Activated CD4-positive, alpha-beta T cell treated with anti-CD3 and anti-CD28 coated beads, Interleukin-2, amount 10 ng/mL, durations not matched to agents 7 days and 5 days (primary cell): ENCODE measurements at places on chromosomes 11 and 22.

GRCh38 chr11:96331699-96332116 lies 11.3 kb downstream of the MAML2 start:
- DNase-seq = no peak

GRCh38 chr22:38741576-38741975 lies 14.2 kb downstream of the SUN2 start:
- no peak for DNase-seq

GRCh38 chr11:60996381-60997138 lies 25.1 kb downstream of the CD6 start:
- no peak for DNase-seq

DNA sequence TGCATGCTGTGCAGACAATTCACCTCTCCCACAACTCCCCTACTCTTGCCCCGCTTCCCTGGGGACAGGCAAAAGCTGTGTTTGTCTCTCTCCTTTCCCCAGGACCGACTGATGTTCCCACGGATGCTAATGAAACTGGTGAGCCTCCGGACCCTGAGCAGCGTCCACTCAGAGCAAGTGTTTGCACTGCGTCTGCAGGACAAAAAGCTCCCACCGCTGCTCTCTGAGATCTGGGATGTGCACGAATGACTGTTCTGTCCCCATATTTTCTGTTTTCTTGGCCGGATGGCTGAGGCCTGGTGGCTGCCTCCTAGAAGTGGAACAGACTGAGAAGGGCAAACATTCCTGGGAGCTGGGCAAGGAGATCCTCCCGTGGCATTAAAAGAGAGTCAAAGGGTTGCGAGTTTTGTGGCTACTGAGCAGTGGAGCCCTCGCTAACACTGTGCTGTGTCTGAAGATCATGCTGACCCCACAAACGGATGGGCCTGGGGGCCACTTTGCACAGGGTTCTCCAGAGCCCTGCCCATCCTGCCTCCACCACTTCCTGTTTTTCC lies 1.4 kb upstream of the MADD start:
- peak; percentile 15 for DNase-seq

DNA sequence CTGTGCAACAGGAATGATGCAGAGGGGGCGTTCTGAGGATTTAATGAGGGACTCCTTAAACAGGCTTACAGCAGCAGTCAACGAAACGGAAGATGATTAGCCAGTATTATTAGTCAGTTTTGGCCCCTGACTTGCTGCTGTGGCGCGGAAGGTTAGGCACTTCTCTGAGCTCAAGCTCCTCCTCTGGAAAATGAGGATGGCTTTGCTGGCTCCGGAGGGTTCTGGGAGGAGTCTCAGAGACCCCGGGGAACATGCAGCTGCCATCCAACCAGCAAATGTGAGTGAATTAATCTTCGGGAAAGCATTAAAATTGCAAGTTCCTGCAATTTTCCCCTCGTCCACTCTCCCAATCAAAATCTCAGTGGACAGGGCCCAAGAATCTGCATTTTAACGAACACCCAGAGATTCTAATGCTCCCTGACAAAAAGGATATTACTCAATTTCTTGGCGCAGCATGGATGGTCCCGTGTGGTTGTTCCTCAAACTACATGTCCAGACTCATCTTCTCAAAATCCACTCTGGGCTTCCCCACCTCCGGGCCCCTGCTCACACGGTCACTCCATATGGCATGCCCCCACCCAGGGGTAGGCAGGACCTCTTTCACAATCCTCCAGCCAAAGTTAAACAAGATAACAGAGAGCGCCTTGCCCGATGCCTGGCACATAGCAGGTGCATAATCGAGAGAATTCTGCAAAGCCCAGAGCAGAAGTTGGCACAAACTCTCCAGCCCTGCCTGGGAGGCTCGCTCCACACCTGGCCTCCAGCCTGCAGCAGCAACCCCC lies 6.4 kb downstream of the ELFN2 start:
- DNase-seq = no peak

DNA sequence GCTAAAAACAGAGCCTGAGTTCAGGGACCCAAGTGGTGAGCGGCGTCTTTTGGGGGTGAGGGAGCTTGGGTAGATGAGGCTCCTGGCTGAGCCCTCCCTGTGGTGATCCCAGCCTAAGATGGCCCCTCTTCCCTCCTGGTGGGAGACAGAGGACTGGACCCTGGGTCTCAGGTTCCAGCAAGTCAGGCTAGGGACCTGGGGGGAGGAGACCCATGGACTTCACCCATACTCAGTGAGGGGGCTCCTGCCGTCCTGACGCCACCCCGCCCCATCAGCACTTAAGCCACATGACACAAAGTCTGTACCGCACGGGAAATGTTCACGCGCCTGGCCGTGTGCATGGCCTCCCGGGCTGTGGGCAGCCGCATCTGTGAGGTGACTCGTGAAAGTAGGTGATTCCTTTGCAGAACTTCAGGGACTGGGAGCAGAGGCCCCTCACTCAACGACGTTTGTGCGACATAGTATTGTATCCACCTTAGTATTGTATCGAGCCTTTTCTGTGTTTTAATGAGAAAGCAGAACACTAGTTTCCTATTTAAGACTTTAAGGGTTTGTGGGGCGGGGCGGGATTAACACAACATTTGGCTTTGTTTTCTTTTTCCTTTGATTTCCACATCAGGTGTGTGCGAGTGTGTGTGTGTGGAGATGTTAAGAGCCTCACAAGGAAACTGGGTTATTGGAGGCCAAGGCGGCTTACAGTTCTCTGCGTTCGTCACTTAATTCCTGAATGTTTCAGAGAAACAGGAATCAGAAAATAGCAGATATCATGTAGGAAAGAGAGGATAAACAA lies 18.4 kb upstream of the TMEM191C start:
- peak; percentile 4 for DNase-seq

DNA sequence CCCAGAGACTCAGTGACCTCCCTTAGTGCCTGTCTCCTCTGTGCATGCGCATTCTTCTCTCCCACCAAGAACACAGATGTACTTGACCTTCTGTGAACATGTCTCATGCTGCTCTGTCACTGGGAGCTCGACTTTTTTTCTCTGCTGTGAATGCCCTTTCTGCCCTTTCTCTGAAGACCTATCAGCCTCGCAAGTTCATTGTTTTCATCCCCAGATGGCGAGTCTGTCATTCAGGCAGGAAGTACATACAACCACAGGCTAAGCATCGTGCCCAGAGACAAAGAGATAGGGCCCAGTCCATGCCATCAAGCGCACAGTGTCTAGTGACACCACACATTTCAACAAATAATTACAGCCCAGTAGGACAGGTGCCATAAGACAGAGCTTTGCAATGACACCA lies 50.4 kb upstream of the RAB1B start:
- DNase-seq = no peak

DNA sequence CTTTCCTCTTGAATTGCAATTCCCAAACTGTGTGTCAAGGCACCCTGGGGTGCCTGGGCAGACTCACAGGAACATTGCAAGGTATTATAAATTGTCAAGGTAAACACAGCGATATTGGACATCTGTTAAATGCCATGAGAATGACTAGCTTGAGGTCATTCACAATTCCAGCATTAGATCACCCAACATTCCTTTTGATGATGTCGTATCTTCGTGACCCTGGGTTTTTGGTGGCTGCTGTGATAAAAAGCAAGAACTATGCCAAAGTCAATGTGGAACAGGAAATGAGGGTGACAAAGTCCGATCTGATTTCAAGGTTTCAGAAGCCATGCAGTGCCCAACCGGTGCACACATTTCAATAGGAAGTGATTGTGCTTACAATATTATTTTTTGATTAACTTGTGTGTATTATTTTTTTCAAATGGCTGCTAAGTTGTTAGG lies 458.4 kb downstream of the MIAT start:
- DNase-seq = no peak

DNA sequence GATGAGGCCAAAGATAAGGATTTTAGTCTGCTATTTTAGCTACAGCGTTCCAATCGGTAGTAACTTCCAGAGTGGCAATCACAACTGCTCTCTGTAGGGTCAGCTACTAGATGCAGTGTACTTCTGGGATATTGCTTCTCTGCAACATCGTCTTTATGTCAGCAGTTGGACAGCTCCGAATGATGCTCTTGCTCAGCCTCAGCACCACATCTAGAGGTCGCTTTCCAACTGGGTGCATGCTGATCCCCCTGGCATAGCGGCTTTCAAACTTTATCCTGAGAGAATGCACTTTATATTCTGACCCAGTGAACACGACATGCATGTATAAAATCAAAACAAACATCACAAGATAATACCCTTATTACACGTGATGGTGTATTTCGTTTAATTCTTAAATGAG lies 219.6 kb downstream of the C11orf87 start:
- DNase-seq = no peak

GRCh38 chr22:34885852-34886251 lies 180.1 kb upstream of the ISX start:
- no peak for DNase-seq

DNA sequence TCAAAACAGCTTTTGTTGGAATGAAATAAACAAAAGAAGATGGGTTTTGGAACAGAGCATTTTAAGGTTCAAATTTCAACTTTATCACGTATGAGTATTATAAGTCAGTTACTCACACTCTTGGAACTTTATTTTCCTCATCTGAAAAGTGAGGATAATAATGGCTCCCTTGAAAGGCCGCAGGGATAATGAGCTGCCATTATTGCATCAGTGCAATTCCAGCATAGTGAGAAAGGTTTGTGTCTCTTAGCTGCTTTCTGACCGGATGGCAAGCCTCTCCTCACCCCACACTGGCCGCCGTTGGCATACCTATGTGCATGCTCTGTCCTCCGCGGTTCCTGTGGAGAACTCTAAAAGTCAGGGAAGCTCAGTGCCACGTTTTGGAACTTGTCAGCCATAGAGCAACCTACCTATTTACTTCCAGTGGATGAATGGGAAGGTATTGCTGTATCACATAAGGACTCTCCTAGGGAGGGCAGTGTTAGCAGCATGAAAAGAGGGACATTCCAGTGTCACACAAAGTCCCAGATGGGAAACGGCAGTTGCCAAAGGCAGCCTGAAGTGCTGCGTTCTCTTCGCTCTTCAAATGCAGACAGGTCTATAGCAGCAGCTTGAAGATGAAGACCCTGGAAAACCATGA lies 368.9 kb downstream of the NTM start:
- no peak for DNase-seq

DNA sequence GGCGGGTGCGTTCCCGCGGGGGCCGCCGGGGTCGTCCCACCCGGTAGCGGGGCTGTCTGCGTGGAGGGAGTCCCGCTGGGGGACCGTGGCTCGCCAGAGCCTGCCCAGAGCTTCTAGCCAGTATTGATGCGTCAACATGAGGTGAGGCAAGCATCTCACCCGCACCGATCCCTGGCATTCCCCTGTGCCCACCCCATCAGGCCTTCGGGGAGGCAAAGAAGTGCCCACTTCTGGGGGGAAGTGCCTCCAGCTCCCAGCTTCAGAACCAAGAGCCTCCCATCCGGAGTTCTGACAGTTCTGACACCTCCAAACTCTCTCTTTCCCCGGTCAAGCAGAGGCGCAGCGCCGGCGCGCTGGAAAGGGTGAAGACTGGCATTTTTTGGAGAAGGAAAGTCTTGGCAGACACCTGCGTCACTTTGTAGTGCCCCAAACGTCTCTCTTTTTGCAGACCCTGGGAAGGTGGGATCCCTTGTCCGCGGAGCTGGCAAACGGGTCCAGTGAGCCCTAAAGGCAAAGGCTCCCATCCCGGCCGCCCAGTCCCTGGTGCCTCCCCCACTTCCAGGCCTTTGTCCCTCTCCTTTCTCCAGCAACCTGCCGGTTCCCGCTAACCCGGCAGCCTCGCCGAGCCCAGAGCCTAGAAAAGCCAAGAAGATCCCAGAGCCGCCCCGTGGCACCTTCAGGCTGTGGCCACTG lies 3.2 kb upstream of the PAX6 start:
- DNase-seq = no peak

DNA sequence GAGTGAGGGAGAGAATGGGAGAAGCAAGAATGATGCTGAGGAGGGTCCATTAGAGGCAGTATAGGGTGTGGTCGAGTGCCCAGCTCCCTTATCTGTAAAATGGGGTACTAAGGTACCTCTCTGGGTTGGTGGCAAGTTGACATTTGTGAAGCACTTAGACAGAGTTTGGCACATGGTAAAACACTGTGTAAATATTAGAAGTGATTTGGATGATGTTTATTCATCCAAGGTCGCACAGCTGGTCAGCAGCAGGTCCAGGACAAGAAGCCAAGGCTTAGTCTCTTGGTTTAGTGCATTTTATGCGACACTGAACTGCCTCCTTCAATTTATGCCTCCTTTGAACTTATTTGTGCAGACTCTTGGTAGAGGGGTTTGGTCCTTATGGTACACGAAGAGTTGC lies 19.4 kb downstream of the KREMEN1 start:
- no peak for DNase-seq

GRCh38 chr11:79348976-79349682 lies 91.7 kb downstream of the TENM4 start:
- no peak for DNase-seq

- DNase-seq = no peak
Observed at GRCh38 chr22:43300891-43301676, 42.1 kb downstream of the SCUBE1 start.
